ENCODE measurements at places on chromosomes 5 and 9. TPM values are rescaled to one million over a fixed set of nuclear protein-coding genes. Genes with fewer than 3 reads are reported as not detected.

Gene TEK
- total RNA-seq, result 0.10 TPM

Gene PDE8B
- not detected for total RNA-seq

Gene BSPRY
- 0.04 TPM for total RNA-seq

Gene SPATA6L
- 0.28 TPM for total RNA-seq

Gene PCDHA10
- 0.04 TPM for total RNA-seq

Gene DAB2IP
- 26.6 TPM for total RNA-seq

Gene F2R
- 38.0 TPM for total RNA-seq

Gene HAVCR2
- total RNA-seq, result not detected

Gene TMEM252
- total RNA-seq, result not detected

Gene SKP2
- 98.7 TPM for total RNA-seq

Gene CNTNAP3
- total RNA-seq, result 8.7 TPM

Gene SIT1
- not detected for total RNA-seq

GRCh38 chr5:62465985-62466925 lies 53.7 kb downstream of the IPO11 start:
- no peak for DNase-seq

DNA sequence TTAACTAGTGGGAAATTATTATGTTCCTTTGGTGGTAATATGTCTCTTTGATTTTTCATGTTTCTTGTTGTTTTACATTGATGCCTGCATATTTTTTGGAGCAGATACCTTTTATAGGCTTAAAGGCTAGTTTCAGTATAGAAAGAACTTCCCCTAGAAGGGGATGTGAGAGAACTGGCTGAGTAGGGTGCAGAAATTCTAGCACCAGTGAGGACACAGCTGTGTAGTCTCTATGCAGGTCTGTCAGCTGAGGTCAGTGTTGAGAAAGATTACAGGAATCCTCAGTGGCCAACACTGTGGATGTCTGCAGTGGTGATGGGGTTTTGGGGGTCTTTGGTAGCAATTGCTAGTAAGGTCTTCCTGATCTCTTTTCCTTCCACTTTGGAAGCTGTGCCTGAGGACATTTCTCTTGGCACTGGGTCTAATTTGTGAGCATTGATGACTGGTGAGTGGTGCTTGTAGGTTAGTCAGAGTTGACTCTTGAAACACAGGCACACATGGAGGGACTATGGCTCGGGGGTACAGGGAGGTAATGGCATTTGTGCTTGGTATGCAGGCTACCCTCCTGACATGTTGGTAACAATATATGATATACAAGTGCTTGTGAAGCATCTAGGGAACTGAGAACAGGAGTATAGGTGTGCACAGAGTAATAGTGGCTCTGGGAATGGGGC lies 221.4 kb downstream of the SPATA31D1 start:
- DNase-seq, result peak; percentile 27

DNA sequence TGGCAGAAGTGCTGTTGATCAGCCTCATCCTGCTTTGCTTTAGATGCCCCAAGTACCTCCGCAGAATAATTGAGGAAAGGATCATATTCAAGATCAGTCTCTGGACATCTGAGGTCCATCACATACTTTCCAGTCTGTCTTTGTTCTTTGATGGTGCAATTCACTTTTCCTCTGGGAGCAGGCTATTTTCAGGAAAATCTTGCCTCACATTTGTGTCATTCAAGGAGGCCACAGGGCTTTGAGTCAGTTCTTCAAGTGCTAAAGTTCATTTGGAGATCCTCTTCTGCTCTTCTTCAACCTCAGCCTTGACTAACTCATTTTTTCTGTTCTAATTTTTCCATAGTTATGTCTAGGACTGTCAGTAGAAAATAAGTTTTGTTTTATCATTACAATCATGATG lies 18.6 kb downstream of the EQTN start:
- DNase-seq, result no peak

- no peak for DNase-seq
Observed at GRCh38 chr5:71937921-71938698, 169.2 kb upstream of the MAP1B start.

DNA sequence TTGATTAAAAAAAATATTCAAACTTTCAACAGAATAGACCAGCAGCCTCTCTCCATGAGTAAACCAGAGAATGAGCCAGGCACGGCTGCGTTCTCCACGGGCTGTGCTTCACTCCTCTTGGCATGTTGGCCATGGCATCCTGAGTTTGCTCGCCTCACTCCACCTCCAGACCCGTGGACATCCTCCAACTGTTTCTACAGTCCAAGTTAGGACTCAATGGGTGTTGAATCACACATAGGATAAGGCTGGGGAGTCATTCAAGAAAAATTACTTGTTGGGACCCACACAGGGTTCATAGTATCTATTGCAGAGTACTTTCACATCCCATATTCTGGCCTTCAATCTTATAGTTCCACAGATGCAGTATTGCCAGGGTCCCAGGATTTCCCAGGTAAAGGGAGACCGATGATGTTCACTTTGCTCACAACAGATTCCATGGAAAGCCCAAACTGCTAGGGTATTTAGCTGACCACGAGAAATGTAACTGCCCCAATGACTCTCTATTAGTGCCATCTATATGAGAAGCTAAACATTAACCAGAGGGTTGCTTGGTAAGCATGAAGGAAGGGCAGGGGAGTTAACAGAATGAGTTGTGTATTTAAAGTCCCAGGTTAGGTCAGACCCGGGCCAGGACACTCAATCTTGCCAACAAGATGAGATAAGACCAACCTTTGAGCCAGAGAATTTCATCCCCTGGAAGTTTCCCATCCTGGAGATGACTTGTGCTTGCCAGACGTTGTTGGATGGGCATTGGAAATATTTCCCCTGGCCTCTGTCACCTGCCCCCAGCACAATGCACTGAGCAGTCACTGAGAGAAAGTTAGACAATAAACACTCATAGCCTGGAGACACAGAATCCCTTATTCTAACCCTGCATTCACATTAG lies 19.7 kb upstream of the GDA start:
- no peak for DNase-seq

GRCh38 chr5:157157293-157157891 lies 8.7 kb downstream of the GARIN3 start:
- DNase-seq, result no peak

GRCh38 chr9:14936491-14936890 lies 26.3 kb upstream of the FREM1 start:
- DNase-seq, result no peak

- DNase-seq, result no peak
Observed at GRCh38 chr5:21573416-21574314, 1279.5 kb downstream of the CDH12 start.

- DNase-seq, result no peak
Observed at GRCh38 chr5:149549461-149550267, 1.6 kb downstream of the CSNK1A1 start.

- no peak for DNase-seq
Observed at GRCh38 chr9:135209852-135210251, 122.4 kb downstream of the OLFM1 start.

DNA sequence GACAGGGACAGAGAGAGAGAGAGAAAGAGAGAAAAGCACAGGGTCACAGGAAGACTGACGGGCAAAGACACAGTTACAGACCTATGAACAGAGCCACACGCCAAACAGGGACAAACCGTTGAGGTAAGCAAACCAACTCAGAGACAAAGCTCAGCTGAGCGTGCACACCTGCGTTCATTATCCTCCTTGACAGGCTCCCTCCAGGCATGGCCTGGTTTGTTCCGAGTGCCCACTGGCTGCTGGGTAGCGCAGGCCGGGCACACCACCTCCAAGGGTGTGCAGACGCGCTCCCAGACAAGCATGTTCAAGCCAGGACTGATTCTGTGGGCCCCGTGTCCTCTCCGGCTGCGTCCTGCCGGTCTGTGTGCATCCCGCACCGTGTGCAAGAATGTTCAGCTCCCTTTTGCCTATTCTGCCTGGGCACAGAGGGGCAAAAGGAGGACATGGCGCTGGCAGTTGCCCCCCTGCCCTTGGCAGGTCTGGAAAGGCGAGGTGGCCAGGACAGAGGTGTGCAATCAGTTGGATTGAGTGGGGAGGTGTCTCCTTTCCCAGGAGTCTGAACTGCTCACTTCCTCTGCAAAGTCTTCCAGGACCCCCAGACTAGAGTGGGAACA lies 467 bp upstream of the SMIM32 start:
- peak; percentile 29 for DNase-seq

DNA sequence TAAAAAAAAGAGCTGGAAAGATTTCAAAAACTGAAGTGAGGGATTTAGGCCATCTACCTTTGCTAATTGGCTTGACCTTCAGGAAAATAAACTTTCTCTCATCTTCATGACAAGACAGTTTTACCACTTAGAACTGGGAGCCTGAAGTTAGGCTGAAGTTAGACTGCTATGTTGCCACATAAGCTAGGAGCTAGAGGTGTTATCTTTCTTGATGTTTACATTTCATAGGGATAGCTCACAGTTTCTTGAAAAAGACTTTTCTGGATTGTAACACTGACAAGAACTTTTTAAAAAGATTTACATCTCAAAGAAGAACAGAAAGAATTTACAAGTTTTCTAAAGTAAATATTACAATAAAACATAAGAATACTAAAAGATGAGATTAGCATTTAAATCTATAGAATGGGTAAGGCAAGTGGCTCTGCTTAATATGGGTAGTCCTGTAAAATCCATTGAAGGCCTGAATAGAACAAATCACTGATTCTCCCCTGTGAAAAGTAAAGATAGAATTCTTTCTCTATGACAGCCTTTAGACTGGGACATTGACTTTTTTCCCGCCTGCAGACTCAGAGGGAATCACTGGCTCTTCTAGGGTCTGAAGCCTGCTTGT lies 1665.4 kb upstream of the CDH9 start:
- DNase-seq, result no peak

DNA sequence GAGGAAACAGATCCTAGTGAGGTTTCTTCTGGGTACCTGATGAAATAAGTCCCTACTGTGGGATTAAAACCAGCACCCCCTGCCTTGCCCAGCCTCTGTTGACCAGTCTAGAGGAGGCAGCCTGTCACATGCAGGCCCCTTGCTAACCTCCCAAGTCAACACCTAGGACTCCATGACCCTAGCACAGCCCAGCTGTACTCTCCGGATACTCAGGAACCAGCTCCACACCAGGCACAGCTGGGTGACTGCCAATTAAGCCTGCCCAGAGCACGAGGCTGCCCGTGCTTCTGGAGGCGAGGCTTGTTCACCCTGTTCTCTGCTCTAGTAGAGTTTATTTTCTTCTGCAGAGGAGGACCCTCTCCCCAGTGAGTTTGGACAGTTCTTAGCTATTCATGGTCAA lies 92.5 kb downstream of the SNX24 start:
- DNase-seq, result no peak

- no peak for DNase-seq
Observed at GRCh38 chr5:55645304-55645703, 66.8 kb downstream of the SLC38A9 start.

- peak; percentile 38 for DNase-seq
Observed at GRCh38 chr9:80957801-80958200, 731.5 kb downstream of the TLE1 start.

- DNase-seq, result no peak
Observed at GRCh38 chr5:141880961-141881801, 3.0 kb upstream of the PCDH1 start.

GRCh38 chr5:137470111-137470920 lies 28.8 kb downstream of the SPOCK1 start:
- peak; percentile 81 for DNase-seq

- DNase-seq, result no peak
Observed at GRCh38 chr5:139655727-139656271, 7.7 kb downstream of the CXXC5 start.

- no peak for DNase-seq
Observed at GRCh38 chr9:98175028-98175569, 17.3 kb downstream of the CORO2A start.

DNA sequence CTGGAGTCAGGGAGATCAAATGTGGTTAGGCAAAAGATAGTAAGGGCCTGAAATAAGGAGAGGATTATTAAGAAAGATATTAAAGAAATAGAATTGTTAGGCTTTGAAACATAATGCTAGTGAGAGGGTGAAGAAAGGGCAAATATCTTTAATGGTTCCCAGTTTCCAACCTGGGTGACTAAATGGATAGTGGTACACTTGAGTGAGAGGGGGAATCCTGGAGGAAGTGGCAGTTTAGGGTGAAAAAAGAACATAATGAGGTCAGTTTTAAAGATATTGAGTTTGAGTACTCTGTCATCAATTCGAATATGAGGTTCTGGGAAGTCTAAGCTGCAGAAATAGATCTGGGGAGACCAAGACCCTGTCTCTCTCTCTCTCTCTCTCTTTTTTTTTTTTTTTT lies 18.9 kb downstream of the DNAI1 start:
- DNase-seq, result no peak

GRCh38 chr9:18909140-18910018 lies 123.6 kb downstream of the SAXO1 start:
- no peak for DNase-seq

GRCh38 chr5:57539281-57539701 lies 56.7 kb upstream of the ACTBL2 start:
- no peak for DNase-seq

DNA sequence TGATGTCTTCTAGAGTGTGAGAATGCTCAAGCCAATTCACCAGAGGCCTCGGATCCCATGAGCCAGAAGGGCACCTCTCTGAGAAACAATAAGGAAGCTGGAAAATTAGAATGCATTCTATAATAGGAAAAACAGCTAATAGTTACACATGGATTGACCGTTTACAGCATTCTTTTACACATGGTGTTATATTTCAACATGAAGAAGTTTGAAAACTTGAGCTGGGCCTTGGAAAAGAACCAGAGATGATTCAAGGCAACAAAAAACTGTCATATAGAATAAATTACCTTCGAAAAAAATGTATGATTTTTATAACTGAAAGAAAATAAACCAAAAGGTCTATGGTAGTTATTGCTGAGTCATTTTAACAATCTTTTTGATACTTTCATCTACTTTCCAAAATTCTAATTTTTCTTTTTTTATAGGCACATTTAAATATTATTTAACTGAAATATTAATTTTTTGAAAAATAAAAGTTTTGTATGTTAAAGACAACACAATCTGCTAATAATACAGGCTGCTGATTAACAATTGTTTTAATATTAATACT lies 6.2 kb downstream of the SH3TC2 start:
- no peak for DNase-seq

DNA sequence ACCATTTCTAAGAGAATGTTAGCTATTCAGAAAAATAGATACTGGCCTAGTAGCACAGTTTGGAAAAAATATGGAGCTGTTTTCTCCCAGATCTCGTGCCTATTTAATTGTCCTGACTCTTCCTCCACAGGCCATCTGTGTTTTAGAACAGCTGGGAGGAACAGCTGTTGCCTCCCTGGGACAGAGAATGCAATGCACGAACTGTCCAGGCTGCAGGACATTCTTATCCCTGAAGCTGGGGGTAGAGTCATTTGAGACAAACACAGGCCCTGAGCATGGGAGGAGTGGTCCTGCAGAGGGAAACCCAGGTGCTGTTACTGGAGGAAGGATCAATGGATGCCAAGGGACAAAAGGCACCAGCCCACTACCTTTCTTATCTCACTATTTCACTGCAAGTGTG lies 20.9 kb upstream of the SPARC start:
- no peak for DNase-seq
